ENCODE measurements at places on chromosomes 5 and 9.

DNA sequence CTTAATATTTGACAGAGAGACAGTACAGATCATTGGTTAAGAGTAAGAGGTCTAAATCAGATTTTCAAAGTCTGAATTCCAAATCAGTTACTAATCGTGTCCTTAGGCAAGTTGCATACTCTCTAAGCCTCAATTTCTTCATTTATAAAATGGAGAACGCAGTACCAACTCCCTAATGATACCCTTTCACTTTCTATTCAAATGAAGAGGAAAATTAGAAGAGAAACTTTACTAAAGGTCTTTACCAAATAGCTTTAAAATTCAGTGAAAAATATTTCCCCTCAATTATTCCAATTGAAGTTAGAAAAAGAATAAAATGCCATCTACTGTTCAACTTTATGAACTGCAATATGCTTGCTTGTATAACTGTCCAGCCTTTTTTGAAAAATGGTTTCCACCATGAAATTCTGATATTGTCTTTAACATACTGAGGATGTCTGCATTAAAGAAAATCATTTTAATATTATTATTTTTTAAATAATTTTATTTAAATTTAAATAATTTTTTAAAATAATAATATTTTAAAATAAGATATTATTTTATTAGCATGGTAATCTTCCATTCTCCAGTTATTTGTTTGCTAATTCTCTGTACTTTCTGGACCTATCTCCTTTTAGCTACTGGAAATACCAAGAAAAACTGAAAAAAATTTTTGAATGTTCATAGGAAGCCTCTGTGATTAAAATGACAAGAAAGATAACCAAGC is 36.0 kb downstream of the POC5 start:
- DNase-seq, result no peak

DNA sequence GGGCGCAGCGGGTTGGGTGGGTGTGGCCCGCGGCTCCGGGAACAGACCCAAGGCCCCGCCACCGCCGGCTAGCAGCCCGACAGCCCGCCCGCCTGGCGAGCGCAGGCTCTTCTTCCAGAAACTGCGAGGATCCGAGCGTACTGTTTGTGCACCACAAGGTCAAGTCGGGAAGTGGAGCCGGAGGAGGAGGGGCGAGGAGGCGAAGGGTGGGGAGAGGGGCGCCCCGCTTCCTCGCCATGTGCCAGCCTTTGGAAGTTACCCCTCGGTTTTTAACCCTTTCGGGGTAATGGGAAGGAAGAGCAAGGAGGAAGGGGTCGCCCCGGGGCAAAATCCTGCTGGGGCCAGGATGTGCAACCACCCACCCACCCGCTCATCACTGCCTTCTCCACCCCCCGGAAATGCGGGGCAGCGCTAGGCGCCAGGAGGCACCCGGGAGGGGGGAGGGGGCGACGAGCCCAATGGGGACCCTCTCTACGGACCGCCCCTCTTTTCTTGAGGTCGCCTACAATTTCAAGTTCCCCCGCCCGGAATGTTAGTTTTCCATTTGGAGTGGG is 1.1 kb upstream of the JADE2 start:
- DNase-seq, result peak; percentile 35

DNA sequence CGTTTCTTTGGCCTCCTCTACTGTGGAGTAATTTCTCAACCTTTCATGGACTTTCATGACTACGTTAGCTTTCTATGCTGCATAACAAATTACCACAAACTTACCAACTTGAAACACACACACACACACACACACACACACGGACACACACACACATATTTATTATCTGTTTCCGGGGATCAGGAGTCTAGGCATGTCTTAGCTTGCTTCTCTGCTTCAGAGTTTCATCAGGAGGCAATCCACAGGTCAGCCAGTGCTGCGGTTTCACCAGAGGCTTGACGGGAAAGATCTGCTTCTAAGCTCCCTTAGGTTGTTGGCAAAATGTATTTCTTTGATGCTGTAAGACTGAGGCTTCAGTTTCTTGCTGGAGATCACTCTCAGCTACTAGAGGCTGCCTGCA is 59.0 kb upstream of the C9orf72 start:
- no peak for DNase-seq

- DNase-seq, result peak; percentile 85
These were observed at the start of gene DTWD2 for GRCh38 chr5:118987988-118988865. DTWD2 (minus strand) TSS chr5:118988547; CDS start chr5:118988511, 36 bp downstream.

- DNase-seq, result no peak
These were observed 11.7 kb upstream of the C9orf72 start for GRCh38 chr9:27584931-27585330.

- no peak for DNase-seq
These were observed 145.4 kb downstream of the CMYA5 start for GRCh38 chr5:79834754-79835714.

- DNase-seq, result no peak
These were observed 45.1 kb upstream of the SUB1 start for GRCh38 chr5:32539981-32540845.

DNA sequence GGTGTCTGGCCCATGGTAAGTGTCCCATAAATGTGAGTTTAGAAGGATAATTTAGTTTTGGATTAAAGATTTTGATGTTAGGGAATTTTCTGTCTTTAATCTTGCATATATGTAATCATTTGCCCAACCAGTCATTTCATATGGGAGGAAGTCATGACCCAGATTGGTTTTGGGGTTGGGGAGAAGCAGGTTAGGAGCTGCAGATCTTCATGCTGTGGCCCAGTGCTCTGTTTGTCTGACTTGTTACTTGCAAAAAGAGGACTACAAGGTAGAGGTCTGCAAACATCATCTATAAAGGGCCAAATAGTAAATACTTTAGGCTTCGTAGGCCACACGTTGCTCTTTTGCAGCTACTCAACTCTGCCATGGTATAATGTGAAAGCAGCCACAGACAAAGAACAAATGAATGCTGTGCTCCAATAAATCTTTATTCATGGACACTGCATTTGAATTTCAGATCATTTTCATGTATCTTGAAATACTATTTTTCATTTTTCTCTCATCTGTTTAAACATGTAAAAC is 16.8 kb downstream of the OSTF1 start:
- DNase-seq, result no peak

DNA sequence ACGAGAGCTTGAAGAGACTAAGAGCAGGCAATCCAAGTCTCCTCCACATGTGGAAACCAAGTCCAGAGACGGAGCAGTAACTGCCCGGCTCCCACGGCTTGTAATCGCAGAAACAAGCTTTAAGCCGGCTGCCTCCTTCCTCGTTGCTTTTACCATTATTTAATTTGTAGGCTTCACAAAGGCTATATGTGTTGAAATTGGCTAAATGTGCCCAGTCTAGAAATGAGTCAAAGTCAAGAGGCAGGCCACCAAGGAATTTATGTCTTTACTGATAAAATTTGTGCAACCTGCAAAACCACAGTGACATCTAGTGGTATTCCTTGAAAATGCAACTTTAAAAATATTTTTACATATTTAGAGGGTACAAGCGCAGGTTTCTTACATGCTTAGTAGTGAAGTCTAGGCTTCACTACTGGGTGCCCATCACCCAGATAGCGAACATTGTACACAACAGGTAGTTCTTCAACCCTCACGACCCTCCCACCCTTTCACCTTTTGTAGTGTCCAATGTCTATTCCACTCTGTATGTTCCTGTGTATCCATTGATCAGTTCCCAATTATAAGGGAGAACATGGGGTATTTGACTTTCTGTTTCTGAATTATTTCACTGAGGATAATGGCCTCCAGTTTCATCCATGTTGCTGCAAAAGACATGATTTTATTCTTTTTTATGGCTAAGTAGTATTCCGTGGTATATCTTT is 33.5 kb upstream of the EBF1 start:
- DNase-seq, result no peak

- no peak for DNase-seq
These were observed 4.1 kb upstream of the SPOUT1 start for GRCh38 chr9:128833696-128834095.

DNA sequence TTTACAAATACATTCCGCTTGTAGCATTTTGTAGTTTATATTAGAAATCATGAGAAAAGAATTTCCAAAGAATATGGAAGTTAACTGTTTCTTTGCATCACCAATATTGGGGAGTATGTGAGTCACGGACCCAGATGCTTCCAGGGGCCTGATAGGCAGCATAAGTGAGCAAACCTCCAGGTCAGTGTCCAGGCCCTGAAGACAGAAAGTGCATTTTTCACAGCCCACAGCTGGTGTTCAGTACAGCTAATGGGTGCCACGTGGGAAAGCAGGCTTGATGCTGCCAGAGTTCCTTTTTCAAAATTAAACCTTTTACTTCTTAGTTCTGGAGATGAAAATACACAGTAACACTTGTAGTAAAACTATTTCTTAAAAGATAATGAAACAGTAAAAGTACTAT is 454.4 kb upstream of the ACTBL2 start:
- DNase-seq, result no peak

- no peak for DNase-seq
These were observed 140.4 kb upstream of the RPS23 start for GRCh38 chr5:82418608-82418950.

DNA sequence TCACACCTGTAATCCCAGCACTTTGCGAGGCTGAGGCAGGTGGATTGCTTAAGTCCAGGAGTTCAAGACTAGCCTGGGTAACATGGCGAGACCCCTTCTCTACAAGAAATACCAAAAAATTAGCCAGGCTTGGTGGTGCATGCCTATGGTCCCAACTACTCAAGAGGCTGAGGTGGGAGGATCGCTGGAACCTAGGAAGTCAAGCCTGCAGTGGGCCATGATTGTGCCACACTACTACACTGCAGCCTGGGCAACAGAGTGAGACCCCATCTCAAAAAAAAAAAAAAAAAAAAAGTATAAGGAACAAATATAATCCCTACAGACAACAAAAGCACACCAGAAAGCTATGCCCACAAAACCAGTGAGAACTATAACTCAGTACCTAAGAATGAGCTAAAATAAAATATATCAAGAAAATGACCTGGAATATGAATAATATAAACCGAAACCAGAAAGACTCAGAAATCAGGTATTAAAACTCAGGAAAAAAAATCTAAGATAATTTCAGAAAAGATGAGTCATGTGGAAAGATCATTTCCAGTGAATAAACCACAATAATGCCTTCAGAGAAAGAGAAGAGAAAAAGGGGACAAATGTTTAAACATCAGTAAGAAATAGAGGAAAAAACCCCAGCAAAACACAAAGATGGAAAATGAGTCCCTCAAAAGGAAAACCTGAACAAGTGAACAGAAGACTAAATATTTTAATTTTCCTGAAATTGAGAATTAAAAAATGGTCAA is 57.4 kb downstream of the GOLPH3 start:
- DNase-seq, result no peak

DNA sequence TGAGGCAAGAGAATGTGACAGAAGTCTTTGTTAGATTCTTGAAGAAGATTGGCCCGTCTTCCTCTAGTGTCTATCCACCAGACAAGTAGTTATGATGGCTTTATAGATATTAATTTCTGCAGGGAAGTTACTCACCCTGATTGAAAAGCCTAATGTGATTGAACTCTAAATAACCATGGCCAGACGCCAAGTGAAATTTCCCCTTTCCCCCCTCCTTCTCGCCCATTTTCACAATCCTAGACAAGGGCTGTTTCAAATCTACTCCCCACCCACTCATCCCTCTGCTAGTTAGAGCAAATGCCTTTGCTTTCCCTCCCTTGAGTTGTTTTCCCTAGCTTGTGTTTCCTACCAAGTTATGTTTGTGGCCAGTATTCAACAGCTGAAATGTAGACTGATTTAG is 182.5 kb downstream of the TMEM167A start:
- DNase-seq, result no peak

DNA sequence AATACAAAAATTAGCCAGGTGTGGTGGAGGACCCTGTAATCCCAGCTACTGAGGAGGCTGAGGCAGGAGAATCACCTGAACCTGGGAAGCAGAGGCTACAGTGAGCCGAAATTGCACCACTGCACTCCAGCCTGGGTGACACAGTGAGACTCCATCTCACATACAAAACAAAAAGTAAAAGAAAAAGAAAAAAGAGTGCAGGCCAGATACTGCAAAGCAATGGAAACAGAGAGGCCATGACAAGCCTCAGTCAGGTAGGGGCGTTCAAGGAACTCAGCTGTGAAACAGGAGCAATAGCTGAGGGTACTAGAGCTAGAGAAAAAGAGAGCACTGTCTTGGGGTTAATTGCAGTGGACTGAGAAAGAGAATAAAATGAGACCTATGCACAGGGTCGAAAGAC is 56.2 kb downstream of the TIMD4 start:
- DNase-seq, result no peak

DNA sequence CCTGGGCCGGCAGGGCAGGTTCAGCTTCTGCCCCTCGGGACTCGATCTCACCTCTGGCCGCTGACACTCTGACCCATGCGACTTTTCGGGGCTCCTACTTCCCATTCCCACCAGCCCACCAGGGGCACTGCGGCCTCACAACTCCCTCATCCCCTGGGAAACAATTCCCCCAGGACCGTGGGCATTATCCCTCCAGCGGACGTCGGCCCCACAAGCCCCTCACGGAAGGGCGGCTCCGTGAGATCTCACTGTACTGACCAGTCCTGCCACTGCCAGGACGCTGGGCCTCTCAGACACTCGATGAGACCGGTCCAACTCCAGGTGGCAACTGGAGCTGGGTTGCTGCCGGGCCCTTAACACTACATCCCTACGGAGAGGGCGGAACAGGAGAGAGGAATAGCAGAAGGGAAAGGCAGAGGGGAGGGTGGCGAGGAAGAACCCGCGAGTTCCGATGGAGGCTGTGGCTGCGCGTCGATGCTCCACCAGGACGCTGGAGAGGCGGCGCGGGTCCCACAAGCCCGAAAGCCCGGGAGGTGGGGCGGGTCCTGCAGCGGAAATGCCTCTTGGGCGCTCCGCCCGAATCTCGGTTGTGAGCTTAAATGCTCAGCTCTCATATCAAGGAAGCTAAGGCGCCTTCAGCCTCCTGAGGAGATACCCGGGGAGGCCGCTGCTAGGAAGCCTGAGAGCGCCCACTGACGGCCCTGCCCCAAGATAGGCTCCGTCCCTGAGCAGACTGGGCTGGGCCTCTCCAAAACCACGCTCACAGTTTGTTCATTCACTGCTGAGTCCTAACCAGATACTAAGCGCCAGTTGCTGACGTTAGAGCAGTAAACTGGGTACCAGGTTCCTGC is 36.3 kb downstream of the VCP start:
- peak; percentile 11 for DNase-seq

DNA sequence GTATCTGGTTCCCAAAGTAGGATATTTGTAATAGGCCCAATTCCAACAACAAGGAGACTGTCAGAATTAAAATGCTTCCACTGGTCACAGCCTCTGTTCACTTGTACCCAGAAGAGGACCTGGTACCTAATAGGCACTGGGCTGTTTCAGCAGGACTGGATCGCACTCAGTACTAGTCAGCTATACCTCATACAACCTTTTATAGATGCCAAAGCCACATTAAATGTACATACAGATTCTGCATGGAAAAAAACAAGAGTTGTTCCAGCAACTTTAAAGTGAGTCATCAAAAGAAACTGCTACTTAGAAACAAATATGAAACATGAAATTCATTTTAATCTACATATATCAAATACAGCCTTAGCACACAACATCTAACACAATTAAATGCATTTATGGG is 87.5 kb downstream of the GPR21 start:
- no peak for DNase-seq

Measured in stimulated activated CD4-positive, alpha-beta T cell treated with anti-CD3 and anti-CD28 coated beads, Interleukin-12 subunit alpha, Interleukin-12 subunit beta, amount 100 ng/mL, for 24 hours (primary cell).